ENCODE measurements at places on chromosomes 2 and 18.

DNA sequence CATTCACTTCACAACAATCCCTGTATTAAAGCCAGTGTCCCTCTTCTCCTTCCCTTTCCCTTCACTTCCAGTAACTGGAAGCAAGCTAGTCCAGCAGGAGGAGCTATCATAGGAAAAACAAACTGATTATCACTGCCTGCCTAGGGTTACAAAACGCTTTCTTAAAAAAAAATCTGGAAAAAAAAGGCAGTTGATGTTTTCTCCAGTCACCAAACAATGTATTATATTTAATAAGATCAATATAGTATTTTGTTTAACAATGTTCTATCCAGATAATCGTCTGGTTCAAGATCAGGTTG is 78.8 kb upstream of the ITGB6 start:
- DNase-seq: no peak

GRCh38 chr2:66275984-66276383 is 158.9 kb upstream of the MEIS1 start:
- no peak for DNase-seq

DNA sequence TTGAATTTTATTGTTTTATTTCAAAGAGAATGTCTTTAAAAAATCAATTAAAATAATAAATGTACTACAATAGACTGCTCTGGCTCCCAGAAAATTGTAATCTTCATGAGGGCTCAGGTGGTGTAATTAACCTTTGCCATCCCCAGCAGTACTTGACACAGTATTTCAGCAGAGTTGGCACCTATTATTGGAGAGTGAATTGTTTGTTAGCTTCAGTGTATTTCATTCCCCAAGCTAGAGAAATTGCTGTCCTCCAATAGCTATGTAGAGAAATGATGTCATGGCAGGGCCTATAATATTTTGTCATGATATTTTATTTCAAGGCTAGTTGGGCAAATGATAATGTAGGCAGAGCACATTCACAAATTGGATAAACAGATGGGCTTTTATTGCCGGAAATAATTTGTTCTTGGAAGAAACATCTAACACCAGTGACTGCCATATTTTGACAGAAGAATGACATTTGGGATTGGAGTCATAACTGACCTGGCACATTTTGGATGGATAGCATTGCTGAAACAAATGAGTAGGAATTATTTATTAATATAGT is 712.0 kb upstream of the NXPH2 start:
- no peak for DNase-seq

GRCh38 chr2:33144243-33144642 is 197.5 kb downstream of the LTBP1 start:
- no peak for DNase-seq

DNA sequence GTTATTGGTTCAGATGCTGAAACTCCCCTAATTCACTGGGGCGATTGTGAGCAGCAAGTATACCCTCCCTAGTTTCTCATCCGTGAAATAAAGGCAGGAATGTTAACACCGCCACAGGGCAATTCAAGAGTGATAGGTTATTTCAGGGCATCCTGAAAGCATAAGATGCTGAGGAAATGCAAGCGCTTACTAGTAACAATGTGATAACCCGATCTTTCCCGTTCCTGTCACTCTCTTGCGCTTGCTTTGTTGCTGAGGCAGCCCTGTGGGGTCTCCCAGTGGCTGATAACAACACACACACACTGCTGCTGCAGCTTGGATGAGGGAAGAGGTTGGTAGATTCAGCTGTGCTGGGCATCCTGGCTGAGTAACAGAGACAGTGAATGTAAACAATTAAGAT is 259.3 kb downstream of the AGPS start:
- DNase-seq: no peak

DNA sequence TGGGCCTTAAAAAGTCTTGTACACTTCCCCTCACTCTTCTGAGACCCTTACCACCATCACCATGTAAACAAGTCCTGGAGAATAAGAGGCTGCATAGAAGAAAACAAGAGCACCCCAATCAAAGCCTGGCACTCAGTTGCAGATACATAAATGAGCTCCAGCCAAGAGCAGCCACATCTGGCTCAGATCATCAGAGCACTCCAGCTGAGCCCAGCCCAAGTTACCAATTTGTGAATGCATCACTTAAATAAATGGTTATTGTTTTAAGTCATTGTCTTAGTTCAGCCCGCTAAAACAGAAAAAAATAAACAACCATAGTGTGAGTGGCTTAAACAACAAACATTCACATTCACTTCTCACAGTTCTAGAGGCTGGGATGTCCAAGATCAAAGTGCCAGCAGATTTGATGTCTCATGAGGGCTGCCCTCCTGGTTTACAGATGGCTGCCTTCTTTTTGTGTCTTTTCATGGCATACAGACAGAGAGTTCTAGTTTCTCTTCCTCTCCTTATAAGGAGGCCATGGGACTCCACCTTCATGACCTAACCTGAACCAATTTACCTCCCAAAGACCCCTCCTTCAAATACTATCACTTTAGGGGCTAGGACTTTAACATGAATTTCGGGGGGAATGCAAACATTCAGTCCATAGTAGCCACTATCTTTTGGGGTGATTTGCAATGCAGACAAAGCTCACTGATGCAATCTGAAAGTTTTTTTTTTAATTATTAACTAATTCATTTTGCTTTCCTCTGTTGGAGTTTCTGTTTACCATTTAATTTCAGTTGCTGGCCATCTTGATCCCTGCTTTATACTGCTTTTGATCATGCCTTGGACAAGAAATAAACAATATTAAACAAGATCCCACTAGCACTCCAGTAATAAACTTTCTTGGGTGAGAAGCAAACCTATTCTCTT is 187.5 kb upstream of the ACVR2A start:
- no peak for DNase-seq

GRCh38 chr2:236143811-236144210 is 24.4 kb downstream of the GBX2 start:
- no peak for DNase-seq

- no peak for DNase-seq
These were observed 66.1 kb downstream of the TPO start for GRCh38 chr2:1479346-1479745.

- no peak for DNase-seq
These were observed 41.1 kb upstream of the PPP1CB start for GRCh38 chr2:28710545-28710944.

- no peak for DNase-seq
These were observed 57.9 kb downstream of the COL4A3 start for GRCh38 chr2:227222292-227222691.

DNA sequence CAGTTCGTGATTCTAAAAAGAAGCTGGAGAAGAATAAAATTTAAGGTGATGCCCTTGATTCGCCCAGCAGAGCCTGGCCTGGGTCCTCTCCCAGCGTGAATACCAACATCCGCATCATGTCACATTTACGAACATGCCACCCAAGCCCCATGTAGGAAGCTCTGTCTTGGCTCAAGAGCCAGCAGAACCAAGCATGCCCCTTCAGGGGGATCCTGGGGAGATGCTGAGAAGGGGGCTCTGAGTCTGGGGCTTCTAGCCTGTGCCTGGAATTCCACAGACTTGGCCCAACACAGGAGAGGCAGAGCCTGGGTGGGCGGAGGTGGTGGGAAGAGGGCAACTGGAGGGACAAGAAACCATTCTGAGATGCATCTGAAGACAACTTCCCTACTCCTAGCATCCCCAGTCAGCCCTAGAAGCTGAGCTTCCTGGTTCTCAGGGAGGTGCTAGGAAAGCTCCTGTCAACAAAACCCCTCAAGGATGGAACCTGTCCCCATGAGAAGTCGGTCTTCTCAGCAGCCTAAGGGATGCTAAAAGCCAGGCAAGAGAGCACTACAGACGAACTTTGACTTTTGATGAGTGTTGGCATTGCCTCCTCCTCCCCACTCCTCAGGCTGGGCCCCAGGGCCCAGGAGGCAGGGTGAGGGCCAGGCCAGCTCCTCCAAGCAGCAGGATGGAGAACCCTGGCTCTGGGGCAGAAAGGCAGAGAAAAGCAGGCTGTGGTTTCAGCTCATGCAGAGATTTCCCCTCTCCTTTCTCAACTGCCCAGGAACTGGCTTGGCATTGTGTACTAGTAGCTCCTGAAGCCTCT is 57.9 kb downstream of the POLR1A start:
- no peak for DNase-seq

DNA sequence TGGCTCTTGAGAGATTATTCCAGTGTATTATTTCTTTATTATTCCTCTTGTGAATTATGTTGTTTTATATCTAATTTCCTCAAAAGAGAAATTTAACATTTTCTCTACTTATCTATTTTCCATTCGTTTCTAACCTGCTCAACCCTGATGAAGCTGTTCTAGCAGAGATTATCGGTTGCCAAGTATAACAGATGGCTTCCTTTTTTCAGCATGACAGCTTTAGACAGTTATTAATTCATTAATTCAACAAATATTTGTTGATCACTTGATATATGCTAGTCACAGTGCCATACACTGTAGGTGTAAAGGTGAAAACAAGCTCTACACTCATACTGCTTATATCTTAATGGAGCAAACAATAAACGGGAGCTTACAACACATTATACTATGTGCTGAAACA is 137.9 kb upstream of the UBE2E3 start:
- DNase-seq: no peak

GRCh38 chr2:149188291-149188690 is 142.1 kb upstream of the LYPD6 start:
- DNase-seq: no peak

- DNase-seq: no peak
These were observed 22.5 kb upstream of the SIGLEC15 start for GRCh38 chr18:45802814-45803492.

DNA sequence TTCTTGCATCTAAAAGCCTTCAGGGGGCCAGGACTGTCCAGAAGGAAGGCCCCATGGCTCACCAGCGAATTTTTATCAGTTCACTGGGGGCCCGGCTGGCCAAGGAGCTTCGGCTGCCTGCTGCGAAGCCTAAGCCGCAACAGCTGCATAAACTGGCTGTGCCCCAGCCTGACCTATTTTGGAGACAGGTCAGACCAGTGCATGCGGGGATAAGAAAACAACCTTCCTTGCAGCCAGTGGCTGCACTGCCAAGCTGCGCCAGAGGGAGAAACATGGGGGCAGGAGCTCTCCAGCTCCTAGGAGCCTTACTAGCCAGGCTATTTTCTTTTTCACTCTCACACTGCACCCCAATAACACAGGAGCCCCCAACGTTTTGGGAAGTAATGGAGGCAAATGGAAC is 15.2 kb downstream of the PAX3 start:
- no peak for DNase-seq

DNA sequence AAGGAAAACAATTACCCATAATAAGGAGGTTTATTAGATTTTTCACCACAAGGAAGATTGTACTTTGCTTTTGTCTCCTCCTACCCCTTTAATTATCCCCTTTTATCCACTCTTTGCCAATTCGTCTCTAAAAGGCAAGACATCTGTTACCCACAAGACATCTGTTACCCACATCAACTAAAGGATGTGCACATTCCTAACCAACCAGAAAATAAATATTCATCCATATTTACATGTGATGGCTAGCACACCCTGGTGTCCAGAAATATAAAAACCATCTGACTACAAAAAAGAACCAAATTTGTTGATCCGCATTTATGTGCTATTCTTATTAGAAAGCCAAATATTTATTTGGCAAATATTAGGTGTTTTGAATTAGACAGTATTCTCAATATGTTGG is 35.7 kb downstream of the ACVR1C start:
- no peak for DNase-seq

DNA sequence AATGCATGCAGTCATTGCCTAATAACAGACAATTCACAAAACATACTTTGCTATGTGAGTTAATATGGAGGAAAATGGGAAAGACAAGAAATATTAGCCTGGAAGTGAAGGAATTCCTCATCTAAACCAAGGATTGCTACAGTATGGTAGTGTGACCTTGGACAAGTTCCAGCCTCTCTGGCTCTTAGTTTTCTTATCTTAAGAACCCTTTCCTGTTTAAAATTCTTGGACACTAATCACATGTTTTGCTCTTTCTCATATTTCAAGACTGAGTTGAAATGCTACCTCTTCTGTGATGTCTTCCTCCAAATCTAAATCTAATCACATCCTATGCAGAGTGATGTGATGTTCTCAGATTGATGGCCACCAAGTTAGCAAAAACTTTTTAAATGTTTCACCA is 20.8 kb upstream of the ADAM23 start:
- DNase-seq: no peak

DNA sequence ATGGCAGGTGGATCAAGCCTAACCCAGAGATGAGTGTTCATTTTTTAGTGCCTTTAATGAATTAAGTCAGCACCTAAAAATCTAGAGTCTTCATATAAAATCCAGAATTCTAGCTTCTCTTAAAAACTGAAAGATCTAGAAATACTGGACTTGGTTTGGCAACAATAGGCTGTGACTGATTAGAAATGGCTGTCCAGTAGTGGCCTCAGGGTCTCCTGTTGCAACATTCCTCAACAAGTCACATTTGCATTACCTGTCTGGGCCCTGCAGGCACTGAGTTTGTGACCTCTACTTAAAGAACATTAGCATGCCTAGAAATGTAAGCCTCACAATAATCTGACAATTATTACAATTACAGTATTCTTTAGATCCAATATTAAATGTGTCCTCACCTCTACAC is 33.1 kb downstream of the MBD2 start:
- no peak for DNase-seq

DNA sequence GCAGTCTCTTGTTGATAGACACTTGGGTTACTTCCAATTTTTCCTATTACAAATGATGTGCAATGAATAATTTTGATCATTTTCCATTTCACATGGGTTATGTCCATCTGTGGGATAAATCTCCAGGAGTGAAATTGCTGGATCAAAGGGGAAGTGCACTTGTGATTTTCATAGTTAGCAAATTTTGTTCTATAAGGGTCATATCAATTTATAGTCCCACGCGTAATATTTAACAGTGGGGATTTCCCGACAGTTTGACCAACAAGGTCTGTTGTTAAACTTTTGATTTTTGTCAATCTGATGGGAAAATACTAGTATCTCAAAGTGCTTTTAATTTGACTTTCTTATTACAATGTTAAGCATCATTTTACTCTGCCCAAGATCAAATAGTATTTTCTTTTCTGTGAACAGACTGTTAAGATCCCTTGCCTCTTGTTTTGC is 8.3 kb downstream of the IL1B start:
- no peak for DNase-seq

DNA sequence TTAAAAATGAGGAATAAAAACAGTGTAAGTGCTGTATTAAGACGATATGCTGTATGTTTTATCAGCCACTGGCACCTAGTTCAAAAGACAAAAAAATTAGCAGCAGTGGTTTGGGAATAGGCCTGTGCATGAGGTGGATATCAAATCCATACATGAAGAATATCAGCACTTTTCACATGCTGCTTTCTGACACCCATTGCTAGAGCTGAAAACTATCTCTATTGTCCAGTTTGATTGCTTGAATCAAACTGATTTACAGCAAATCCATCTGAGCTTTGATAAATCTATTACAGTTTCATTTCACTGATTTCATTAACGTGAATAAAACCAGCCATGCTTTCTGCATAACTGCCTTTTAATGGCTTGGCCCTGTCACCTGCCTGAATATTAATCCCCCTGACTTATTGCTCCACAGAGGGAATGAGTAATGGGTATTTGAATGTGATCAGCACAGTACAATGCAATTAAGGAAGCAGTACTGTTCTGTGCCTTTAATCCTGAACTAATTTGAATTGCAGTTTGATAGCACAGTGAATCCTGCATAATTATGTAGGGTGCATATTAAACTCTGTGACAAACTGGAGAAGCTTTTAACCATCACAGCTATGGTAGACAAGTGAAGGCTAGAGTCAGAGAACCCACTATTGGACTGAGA is 154.0 kb downstream of the GPD2 start:
- DNase-seq: no peak

- DNase-seq: no peak
These were observed 52.1 kb downstream of the RHBDD1 start for GRCh38 chr2:226887940-226888339.

GRCh38 chr2:134623796-134624195 is 95.0 kb downstream of the TMEM163 start:
- DNase-seq: no peak

All from natural killer cell (primary cell).